CD4-positive, alpha-beta memory T cell (primary cell): ENCODE measurements at places on chromosomes 16 and 17. TPM values are rescaled to one million over a fixed set of nuclear protein-coding genes. Genes with fewer than 3 reads are reported as not detected.

The MYH3 gene
- 0.47 TPM for polyA plus RNA-seq

The CDK3 gene
- 1.0 TPM for polyA plus RNA-seq

The DBNDD1 gene
- 3.7 TPM for polyA plus RNA-seq

The CMIP gene
- 0.84 TPM for polyA plus RNA-seq

The KRT33B gene
- not detected for polyA plus RNA-seq

The ELMO3 gene
- polyA plus RNA-seq, result not detected

The TPSAB1 gene
- not detected for polyA plus RNA-seq

The ZNF624 gene
- polyA plus RNA-seq, result 1.9 TPM
